ENCODE measurements at places on chromosomes 6 and 20.

- H3K36me3 ChIP-seq, result no peaks in the 10 kb centered on the region
- no peak for DNase-seq
- no peak overlapping the region for H3K4me3 ChIP-seq
- no peaks in the 10 kb centered on the region for H3K4me1 ChIP-seq
- H3K27me3 ChIP-seq, result no peaks in the 10 kb centered on the region
Measured at GRCh38 chr6:107689951-107690642, 134.0 kb downstream of the SCML4 start.

- H3K4me1 ChIP-seq, result peaks cover 3% of the 10 kb centered on the region
- no peak overlapping the region for H3K4me3 ChIP-seq
- no peaks in the 10 kb centered on the region for H3K36me3 ChIP-seq
- H3K27me3 ChIP-seq, result no peaks in the 10 kb centered on the region
- H3K27ac ChIP-seq, result no peak overlapping the region
- no peak for DNase-seq
Measured at GRCh38 chr6:107668743-107669474, 155.2 kb downstream of the SCML4 start.

DNA sequence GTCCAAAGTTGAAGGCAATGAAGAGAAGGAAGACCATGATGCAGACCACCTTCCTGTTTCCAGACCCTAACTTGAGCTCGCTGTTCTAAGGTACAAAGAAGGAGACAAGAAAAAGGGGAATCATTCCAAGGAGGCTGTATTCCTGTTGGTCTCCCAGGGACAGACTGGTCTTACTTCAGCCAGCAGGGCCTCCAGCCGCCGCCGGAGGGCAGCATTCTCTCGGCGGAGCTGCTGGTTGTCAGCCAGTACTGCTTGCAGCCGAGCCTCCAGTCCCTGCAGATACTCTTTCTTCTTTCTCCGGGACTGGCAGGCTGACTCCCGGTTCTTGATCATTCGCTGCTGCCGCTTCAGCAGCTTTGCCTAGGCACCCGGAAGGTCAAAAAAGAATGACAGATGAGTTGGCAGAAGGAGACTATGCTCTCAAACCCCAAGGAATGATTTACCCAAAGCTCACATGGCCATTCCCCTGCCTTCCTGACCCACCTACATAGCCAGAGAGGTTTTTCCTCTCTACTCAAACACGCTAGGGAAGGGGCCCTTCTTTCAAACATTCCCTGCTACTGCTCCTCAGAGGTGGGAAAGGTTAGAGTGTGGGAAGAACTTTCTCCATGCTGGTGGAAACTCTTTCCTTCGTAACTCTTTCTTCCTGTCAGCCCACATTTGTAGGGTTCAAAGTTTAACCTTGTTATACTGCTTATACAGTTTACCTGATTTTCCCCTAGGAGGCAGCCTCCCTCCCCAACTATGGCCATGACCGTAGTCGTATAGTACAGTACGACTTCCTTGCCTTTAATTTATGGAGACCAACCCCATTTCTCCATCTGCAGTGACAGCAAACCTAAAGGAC is 9.0 kb downstream of the ATF6B start:
- peak; percentile 48 for DNase-seq
- no peak overlapping the region for H3K4me3 ChIP-seq
- H3K27me3 ChIP-seq, result no peaks in the 10 kb centered on the region
- H3K4me1 ChIP-seq, result no peaks in the 10 kb centered on the region

DNA sequence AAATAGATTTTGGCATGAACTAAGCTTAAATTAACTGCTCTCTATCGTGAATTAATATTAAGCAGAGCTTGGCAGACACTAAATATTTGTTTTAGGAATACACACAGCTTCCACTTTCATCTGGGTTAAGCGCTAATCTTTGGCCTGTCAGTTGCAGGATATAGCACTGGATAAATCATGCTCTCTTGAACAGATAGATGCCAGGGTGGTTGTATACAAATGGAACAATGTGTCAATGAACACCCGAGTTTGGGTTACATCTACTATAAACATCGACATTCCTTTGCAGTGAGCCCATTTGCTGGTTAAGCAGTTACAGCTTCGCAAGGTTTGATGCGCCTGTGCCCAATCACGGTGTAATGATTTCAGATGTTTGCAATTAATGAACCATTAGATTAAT is 338.2 kb upstream of the ZFP64 start:
- H3K4me1 ChIP-seq, result no peaks in the 10 kb centered on the region
- no peaks in the 10 kb centered on the region for H3K36me3 ChIP-seq
- no peak overlapping the region for H3K27ac ChIP-seq

DNA sequence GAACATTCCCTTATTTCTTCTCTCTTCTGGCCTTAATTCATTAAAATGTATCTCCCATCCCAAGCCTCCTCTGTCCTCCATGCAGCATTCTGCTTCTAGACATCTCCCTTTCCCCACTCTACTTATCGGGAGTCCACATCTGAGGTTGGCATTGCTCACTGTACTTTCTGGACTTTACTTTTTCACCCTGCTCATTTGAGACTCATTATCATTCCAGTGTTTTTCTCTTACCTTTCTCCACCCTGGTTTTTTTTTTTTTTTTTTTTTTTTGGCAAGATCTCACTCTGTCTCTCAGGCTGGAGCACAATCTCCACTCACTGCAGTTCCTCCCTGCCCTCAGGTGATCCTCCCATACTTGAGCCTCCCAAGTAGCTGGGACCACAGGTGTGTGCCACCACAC is 4.5 kb downstream of the ENPP3 start:
- no peak overlapping the region for H3K27ac ChIP-seq
- no peaks in the 10 kb centered on the region for H3K27me3 ChIP-seq
- no peaks in the 10 kb centered on the region for H3K36me3 ChIP-seq
- H3K4me3 ChIP-seq, result no peak overlapping the region
- no peak for DNase-seq

DNA sequence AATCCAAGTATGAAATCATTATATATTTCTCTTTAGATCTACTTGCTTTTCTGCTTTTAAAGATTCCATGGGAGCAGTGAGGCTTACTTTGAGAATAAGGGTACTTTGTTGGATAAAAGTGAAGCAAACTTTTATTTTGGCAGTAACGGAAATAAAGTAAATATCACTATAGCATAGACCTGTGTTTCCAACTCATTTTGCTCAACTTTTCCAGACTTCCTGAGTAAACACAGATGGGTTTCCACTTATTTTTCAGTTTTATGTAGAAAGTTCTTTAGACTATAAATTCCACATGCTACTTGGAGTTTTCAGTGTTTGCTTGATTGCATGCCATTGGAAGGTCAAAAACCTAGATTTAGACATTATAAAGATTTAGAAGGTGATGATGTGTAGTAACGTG is 6.2 kb downstream of the STX16 start:
- H3K4me1 ChIP-seq, result peaks cover 43% of the 10 kb centered on the region
- H3K27me3 ChIP-seq, result no peaks in the 10 kb centered on the region
- no peak for DNase-seq

DNA sequence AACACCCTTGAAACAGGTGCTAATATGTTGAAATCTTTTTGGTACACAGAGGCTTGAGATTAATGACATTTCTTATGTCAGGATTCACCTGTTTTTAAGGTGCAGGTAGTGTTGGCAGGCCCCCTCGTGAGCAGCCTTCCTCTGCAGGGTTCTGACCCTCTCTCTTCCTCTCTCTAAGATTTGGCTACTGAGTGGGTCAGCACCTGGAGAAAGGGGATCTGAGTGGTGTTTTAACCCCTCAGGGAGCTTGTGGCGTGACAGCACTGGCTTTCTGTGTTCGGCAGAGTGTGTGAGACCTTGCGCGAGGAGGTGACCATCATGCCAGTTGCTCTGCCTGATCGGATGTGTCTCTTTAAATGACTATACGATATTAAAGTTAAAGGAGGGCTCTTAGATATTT is 37.1 kb downstream of the HIVEP1 start:
- no peak overlapping the region for H3K27ac ChIP-seq
- peaks cover 10% of the 10 kb centered on the region for H3K4me1 ChIP-seq
- DNase-seq, result no peak
- no peaks in the 10 kb centered on the region for H3K36me3 ChIP-seq
- H3K4me3 ChIP-seq, result no peak overlapping the region

DNA sequence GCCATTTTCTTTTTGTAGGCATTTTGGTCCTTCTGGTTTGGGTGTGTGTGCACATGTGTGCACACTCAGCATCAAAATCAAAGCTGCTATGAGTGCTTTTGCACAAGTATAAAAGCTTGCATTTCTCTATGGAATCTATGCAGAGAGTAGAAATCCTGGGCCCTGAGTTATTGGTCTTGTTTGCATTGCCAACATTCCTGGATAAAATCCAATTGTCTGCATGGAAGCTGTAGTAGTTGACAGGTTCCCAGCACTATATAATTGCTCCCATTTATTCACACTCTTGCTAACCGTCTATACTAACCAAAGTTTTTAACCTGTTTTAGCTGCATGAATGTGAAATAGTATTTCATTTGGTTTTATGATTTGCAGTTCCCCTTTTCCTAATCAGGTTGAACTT is 277.0 kb downstream of the FOXA2 start:
- no peaks in the 10 kb centered on the region for H3K27me3 ChIP-seq
- H3K27ac ChIP-seq, result no peak overlapping the region
- no peak overlapping the region for H3K4me3 ChIP-seq
- H3K36me3 ChIP-seq, result no peaks in the 10 kb centered on the region
- H3K4me1 ChIP-seq, result no peaks in the 10 kb centered on the region

- H3K4me1 ChIP-seq, result no peaks in the 10 kb centered on the region
- no peak for DNase-seq
- no peak overlapping the region for H3K27ac ChIP-seq
Measured at GRCh38 chr6:14440940-14441781, 323.6 kb downstream of the CD83 start.

Measured in effector memory CD4-positive, alpha-beta T cell (primary cell).